ENCODE measurements at places on chromosomes 11 and 22.

DNA sequence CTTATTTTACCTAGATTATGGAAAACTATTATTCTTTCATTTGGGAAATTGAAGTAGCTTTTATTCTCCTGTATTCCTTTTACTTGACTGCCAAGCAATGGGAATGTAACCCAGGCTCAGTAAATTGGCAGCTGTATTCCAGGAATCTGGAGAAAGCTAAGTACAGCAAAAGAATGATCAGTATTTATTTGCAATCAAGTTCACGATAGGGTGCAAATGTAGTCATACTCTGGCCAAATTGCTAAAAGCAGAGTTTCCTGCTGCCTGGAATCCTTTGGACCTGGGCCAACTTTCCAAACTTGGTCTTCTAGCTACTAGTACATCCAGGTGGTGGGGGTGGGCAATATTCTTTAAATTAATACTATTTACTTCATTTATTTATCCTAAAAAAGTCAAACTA lies 286.0 kb upstream of the CTSC start:
- no peak for DNase-seq

DNA sequence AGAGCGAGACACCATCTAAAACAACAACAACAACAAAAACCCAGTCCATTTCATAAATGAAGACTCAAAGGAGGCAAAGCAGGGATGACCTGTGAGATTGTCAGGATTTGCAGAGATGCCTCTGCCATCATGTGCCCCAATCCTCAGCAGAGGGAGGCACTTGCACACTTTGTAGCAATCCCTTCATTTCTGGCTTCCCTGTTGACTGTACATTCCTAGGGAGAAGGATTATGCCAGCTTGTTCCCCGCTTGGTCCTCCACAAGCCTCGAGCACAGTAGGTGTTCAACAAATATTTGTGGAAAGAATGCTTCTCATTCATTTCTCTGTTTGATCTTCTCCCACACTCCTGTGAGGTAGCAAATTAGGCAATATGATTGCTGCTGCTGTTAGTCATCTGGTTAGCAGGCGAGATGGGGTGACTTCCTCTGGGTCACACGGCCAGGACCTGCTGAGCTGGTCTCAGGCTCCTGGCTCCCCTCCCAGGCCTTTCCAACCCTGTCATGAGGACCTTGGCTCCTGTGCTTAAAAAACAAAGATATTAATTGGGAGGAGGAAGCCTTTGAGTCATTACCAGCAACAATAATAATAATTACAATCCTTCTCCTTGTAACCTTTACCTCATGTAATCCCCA lies 34.1 kb downstream of the LIF start:
- no peak for DNase-seq

GRCh38 chr22:28714043-28714628 lies 27.5 kb downstream of the CHEK2 start:
- no peak for DNase-seq

GRCh38 chr11:16572945-16573344 lies 165.5 kb upstream of the C11orf58 start:
- no peak for DNase-seq

DNA sequence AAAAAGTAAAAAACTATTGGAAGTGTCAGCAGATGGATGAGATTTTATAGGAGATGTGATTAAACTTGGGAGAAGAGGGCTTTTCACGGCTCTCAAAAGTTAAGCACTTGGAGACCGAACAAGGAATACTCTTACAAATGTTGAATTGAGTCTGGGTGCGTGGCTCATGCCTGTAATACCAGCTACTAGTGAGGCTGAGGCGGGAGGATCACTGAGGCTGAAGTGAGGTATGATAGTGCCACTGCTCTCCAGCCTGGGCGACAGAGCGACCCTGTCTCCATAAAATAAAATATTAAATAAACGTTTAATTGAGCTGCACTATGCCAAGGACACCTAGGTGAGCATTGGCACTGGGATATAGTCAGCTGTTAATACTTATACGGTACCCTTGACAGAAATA lies 1.9 kb downstream of the CEP57 start:
- DNase-seq = no peak

- no peak for DNase-seq
Observed at GRCh38 chr11:120911943-120912342, 112.0 kb upstream of the TBCEL start.

DNA sequence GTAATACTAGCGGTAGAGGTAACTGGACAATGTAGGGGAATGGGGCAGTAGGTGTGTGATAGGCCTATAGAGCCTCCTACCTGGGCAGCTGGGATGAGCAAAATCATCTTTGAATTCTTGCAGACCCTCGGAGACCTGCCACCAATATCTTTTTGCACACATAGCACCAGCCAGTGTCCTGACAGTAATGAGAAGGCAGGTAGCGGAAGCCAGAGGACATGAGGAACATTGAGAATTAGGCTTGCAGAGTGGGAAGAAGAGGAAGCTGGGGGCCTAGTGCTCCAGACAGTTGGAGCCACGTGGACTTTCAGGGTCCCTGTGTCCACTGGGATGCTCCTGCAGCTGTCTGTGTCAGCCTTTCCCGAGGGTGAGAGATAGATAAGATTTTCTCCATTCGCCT lies 17.2 kb upstream of the SYT13 start:
- no peak for DNase-seq

DNA sequence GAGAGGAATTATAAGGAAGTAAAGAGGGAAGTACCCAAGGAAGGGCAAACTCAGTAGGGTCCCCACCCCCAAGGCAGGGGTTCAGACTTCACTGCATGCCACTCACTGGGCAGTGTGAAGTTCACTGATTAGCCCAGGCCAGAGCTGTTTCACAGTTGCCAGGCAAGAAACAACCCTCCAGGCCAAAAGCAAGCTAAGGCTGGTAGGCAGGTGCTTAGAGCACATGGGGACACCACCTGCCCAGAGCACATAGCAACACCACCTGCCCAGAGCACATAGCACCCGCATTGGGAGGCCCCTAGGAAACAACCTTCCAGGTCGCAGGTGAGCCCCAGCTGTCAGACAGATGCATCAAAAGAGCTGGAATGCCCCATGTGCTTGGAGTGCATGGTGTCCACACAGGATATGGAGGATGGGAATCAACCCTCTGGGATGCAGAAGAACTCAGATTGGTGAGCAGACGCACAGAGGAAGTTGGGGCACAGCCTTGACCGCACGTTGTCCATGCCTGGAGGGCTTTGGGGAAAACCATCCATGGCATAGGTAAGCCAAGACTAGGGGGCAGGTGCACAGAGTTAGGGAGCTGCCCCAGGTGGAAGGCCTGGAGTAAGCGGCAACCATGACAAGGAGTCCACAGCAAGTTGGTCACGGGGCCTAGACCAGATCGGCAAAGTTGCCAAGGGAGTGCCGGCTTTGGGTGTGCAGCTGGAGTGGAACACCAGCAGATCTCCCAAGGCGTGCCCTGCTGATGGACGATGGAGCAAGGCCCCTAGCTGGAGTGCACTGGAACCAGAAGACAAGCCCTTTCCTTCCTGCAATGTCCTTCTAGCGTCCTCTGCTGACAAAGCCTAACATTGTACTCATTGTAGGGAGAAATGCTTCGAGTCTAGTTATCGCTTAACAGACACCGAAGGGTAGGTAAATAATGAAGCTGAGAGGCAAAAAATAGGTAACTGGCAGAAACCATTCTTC lies 7.8 kb upstream of the TMEM216 start:
- DNase-seq = peak; percentile 47

GRCh38 chr11:103358251-103358650 lies 249.0 kb downstream of the DYNC2H1 start:
- no peak for DNase-seq

DNA sequence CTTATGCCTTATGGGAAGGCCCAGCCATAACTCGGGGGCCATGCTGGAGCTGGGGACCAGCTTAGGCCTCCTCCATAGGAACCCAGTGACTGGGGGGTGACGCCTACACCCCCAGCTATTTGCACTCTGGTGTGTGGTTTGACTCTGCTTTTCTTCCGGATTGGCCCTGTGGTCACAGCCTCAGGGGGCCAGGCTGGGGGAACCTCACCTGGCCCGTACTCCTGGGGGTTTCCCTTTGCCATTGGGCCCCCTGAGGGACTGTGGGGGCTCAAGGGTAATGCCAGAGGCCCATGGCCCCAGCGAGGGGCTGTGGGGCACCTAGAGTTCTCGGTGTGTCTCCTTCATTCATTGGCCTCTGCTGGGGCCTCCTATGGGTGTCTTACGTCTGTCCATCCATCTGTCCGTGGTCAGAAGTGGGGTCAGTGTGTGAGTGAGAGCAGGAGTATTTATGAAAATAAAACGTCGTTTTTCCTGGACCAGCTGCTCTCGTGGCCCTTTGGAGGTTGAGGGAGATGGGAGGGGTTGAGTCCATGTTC lies 6.3 kb upstream of the SH3BP1 start:
- peak; percentile 53 for DNase-seq

GRCh38 chr22:20588092-20588842 lies 80.9 kb downstream of the MED15 start:
- DNase-seq = no peak

GRCh38 chr11:10387206-10388083 lies 67.6 kb upstream of the AMPD3 start:
- no peak for DNase-seq

DNA sequence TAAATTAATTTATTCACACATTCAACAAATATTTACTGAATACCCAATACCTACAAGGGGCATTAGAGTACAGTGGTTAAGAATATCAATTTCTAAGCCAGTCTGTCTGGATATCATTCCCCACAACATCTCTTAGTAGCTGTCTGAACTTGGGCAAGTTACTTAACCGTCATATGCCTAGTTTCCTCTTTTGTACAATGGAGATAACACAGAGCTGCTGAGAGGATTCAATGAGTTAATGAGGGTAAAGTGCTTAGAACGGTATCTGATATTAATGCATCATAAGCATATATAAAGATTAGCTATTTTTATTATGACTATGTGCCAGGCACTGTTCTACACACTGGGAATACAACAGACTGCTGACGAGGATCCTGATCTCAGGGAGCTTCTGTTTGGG lies 116.4 kb downstream of the APOL5 start:
- DNase-seq = no peak

- no peak for DNase-seq
Observed at GRCh38 chr11:129888451-129888850, 6.9 kb downstream of the NFRKB start.

DNA sequence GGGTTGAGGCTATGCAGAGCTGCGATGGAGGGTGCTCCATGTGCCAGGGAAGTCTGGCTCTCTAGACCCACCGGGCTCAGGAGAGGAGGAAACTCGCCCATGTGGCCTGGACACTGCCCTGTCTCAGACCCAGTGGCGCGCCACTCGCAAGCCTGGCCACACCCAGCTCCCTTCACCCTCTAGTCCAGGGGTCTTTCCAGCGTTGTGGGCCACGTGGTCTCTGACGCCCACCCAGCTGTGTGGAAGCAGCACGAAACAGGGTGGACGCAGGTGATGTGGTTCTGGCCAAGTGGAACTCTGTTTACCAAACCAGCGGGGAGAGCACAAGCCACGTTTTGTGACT lies 28.2 kb downstream of the PPIL2 start:
- no peak for DNase-seq

DNA sequence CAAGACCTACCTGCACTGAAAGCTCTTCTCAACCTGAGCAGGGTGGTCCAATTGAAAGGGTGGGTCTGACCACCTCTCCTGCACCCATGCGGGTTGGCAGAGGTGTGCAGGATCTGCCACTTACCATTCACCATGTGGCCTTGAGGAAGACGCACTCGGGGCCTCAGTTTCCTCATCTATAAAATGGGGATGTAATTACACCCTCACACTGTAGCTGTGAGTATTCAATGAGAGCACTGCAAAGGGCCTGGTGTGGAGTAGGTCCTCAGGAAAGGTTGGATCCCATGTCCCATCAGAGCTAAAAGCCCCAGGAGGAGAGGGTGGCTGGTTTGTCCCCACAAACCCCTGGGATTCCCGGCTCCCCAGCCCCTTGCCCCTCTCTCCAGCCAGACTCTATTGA lies 557 bp upstream of the TAGLN start:
- DNase-seq = no peak

DNA sequence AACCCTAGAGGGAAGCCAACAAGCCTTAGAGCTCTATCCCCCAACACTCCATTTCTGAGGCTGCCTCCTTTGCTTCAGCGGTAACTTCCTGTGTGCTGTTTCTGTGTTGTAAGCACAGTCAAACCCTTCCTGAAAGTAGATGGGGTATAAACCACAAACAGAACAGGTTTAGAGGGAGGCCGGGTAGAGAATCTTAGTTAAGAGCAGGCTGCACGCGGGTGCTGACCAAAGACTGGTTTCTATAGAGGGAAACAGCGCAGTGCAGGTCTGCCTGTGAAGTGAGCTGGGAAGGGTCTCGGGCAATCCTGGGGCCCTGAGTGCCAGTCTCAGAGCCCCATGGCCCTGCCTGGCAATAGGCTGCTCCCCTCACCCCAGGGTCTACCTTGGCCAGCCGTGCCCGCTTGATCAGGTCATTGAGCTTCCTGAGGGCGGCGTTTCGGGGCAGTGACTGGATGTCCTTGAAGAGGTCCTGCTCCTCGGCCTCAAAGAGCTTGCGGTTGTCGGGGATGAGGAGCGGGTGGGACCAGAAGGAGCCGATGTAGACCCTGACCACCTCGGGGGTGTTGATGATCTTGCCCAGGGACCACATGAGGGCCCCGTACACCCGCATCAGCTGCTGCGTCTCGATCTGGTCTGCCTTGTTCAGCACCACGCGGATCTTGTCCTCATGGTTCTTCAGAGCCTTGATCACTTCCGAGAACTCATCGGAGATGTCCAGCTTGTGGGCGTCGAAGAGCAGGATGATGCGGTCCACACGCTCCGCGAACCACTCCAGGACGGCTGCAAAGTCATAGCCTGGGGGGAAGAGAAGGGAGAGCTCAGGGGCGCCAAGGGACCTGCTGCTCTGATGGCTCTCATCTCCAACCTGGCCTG lies 15.3 kb upstream of the CDC42BPG start:
- DNase-seq = peak; percentile 80

GRCh38 chr11:116132273-116132978 lies 628.2 kb upstream of the CADM1 start:
- no peak for DNase-seq

DNA sequence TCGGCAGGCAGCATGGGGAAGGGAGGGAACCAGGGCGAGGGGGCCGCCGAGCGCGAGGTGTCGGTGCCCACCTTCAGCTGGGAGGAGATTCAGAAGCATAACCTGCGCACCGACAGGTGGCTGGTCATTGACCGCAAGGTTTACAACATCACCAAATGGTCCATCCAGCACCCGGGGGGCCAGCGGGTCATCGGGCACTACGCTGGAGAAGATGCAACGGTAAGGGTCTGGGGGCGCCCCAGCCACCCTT lies 204 bp downstream of the FADS2 start:
- DNase-seq = no peak

DNA sequence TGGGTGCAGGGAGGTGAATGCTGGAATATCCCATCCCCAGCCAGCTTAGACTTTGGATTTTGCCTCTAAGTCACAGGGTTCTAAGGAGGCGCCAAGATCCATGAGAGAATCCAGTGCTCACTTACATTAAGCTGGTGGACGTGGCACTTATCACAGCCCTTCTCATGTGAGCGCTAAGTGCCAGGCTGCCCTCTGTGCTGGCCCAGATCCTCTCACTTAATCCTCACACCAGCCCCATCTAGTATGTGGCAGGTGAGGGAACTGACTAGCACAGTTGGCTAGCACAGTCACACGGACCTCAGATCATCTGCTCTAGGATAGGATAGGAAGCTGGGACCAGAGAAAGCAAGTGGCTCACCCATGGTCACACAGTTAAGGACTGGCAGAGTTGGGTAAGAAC lies 3.6 kb downstream of the HMOX1 start:
- DNase-seq = no peak

GRCh38 chr22:46895753-46896152 lies 133.3 kb downstream of the TBC1D22A start:
- no peak for DNase-seq

- no peak for DNase-seq
Observed at GRCh38 chr22:47047321-47048122, 285.1 kb downstream of the TBC1D22A start.

GRCh38 chr11:131858505-131858904 lies 488.1 kb downstream of the NTM start:
- no peak for DNase-seq
